ENCODE measurements at places on chromosomes 3 and 15.

GRCh38 chr3:171646357-171647133 lies 163.7 kb downstream of the PLD1 start:
- peak; percentile 73 for DNase-seq

GRCh38 chr15:101273534-101273933 lies 3.8 kb downstream of the SELENOS start:
- DNase-seq: no peak

DNA sequence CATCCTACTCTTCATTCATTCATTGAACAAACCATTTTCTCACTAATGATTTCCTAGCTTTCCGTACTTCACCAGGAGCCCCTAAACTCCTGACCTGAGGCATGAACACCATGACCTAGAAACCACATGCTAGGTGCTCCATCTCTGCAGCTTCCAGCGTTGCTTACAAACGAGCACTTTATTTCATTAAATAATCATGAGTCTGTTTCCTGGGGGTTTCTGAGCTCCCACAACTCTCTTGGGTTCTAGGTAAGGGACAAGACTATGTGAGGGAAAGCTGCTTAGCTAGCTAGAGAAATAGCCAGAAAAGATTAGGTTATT lies 1.3 kb downstream of the MAP2K1 start:
- no peak for DNase-seq

- DNase-seq: no peak
Measured at GRCh38 chr3:72174040-72174439, 389.1 kb upstream of the PROK2 start.

GRCh38 chr3:171752329-171752728 lies 58.0 kb downstream of the PLD1 start:
- no peak for DNase-seq

DNA sequence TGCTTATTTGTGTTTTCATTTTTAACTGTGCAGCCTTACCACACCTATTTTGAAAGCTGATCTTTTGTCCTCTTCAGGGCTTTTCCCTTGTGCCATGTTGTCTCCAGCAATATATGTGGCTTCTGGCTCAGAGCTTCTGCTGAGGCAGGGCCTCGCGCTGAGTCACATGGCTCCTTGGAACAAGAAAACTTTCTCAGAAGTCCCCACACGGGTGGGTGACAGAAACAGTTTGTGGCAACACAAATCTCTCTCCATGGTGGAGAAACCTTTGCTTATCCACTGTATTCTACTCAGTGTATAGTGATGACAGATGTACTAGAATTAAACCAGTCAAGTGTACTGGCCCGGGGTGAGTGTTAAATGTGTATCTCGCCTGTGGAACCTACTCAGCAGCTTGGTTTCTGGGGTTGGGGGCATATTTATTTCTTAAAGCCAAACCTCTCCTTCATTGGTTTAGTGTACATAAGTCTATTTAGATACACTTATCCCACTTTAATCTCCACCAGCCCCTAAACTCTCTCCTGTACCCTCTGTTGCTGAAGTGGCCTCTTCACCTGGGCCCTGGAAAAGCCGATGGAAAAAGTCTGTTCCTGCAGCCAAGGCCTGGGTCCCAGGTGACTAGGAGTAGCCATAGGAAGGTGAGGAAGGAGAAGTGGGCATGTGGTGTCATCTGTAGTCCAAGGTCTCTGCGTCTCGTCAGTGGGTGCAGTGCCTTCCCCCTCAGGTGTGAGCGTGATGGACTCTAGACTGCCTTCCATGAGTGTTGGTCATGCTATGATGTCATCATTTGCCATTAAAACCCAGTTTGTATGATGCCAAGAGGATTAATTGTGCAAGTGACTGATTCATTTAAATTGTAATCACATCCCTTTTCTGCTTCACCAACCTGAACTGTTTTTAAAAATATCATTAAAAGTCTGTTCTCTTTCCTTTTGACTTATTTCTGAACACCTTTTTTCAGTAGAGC lies 3.2 kb upstream of the FBXL22 start:
- no peak for DNase-seq

- DNase-seq: no peak
Measured at GRCh38 chr15:92606126-92606835, 49.3 kb downstream of the FAM174B start.

- no peak for DNase-seq
Measured at GRCh38 chr3:191353022-191353777, 22.9 kb upstream of the UTS2B start.

- DNase-seq: peak; percentile 21
Measured at GRCh38 chr3:67790043-67790442, 135.6 kb upstream of the SUCLG2 start.

- DNase-seq: peak; percentile 74
Measured at GRCh38 chr3:194685718-194686413, at the start of gene FAM43A. Gene FAM43A (plus strand): TSS chr3:194685883. CDS start chr3:194686827, 944 bp downstream.

- DNase-seq: no peak
Measured at GRCh38 chr3:53288214-53288613, 32.4 kb upstream of the TKT start.

DNA sequence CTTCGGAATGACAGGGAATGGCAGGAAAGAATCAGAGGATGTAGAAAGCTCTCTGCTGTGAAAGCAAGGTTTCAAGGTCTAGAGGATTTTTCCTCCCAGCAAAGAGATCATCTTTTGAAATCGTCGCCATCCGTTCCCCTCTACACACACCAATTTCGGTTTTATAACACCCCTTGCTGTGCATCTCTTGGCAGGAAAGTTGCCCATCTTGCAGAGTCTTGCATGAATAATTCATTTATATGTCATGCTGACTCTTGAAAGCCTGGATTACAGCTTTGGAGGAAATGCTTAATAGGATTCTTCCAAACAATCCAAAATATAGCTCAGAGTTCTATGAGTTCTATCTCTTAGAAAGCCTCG lies 262.7 kb downstream of the CHL1 start:
- DNase-seq: no peak

DNA sequence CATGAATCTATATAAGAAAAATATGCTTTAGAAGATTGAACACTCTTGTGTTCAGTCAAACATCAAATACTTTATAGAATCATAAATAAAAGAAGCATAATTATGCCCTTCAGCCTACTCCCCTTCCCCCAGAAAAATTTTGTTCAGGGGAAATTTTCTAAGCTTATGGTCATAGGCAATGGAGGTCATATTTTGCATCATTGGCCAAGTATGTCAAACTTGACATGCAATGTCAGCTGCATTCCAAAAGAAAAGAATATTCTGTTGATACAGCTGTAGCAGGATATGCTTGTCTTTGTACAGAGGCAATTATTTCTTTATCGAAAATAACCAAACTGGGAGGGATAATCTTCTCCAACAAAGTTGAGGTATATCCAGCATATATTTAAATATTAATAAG lies 328.2 kb downstream of the ZIC1 start:
- DNase-seq: no peak

DNA sequence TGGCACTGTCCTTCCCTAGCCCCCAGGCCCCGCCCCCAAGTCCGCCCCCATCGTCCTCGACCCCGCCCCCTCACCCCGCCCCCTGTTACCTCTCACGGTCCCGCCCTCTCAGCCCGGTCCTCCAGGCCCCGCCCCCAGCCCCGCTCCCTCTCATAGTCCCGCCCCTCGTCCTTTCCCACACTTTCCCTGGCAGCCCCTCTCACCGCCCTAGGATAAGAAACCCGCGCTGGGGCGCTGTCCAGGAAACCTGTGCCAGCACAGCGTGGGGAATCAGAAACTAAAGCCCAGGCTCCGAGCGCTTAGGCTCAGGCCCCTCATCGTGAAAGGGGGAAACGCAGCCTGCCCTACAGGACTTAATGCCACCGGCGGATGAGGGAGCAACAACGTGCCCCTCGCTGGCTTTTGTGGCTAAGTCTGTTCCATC lies 20.9 kb downstream of the TRPM1 start:
- DNase-seq: no peak

All from NCI-H526 treated with DMSO at 0.1 percent for 48 hours (cell line).